Hematopoietic multipotent progenitor cell treated with erythropoietin and hydrocortisone succinate and interleukin-3 and kit ligand, for 17 days (in vitro differentiated cells): ENCODE measurements at places on chromosomes 3 and 15.

GRCh38 chr3:170458285-170458684, 39.6 kb downstream of the CLDN11 start:
- no peak for DNase-seq

- DNase-seq = no peak
These were observed 311.9 kb downstream of the EDEM1 start for GRCh38 chr3:5499404-5499803.

DNA sequence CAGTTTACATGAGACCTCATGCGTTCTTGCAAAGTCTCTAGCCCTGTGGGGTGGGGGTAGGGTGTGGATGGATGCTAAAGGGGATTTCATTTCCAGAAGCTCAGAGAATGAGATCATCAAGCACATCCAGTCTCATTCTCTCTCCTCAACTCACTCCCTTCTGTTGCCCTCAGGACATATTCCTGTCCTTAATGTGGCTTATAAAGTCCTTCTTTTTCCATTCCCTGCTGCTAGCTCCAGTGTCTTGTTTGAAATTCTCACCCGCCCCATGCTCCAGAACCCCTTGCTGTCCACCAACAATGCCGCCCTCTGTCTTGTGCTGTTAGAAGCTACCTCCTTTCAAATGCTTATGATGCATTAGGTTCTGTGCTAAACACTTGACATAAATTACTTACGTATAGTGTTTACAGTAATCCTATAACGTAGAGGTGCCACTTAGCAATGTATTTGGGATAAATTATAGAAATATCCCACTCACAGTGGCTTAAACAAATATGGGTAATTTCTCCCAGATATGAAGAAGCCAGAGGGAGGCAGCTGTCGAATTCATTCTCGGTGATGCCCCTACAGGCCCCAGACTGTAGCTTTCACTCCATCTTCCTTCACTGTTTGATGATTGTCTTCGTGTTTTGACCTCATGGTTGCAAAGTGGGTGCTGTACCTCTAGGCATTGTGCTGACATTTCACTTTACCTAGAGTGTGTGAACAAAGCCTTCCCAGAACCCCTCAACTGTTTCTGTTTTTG, 273.1 kb upstream of the TBL1XR1 start:
- DNase-seq = no peak

DNA sequence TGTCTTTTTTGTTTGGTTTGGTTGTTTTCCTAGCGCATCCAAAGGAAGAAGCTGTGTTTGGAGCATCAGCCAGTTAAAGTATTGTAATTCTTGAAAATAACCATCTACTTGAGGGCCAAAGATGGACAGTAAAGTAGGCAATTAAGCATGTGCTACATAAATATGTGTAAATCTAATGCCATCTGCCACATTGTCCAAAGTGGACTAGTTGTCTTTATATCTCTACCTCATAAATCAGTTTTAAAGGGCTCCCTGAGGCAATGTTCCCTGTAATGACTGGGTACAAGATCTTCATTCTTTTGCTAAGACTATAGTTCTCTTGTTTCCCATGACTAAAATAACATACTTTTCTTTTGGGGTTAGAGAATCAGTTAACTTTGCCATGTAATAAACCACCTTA, 460.0 kb upstream of the RARB start:
- no peak for DNase-seq

DNA sequence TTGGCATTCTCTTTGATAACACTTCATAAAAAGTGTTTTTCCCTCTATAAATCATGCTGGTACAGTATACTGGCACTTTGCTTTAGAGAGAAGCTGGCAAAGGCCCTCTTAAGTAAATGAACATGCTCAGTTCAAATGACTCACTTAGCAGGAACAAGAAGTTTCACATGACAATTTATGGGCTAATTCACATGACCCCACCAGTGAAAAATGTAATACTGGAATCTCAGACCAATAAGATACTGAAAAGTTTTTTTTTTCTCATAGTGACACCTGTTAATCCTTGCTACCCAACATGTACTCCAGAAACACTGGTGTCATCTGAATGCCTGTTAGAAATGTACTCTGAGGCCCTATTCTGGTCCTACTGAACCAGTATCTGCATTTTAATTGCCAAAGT, 13.9 kb downstream of the BTBD1 start:
- DNase-seq = no peak

DNA sequence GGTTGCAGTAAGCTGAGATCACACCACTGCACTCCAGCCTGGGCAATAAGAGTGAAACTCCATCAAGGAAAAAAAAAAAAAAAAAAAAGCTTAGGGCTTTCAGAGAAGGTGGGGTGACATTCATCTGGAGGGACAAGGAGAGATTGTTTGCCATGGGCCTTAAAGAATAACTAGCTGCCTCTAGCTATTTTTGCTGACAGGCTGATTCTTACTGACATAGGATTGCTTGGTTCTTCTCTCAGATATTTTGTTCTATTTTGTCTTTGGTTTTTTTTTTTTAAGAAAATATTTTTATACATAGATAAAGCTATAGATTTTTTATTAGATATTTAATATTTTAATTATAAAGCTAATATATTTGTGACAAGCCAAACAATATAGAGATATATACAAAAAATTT, 24.2 kb upstream of the PIAS1 start:
- no peak for DNase-seq

DNA sequence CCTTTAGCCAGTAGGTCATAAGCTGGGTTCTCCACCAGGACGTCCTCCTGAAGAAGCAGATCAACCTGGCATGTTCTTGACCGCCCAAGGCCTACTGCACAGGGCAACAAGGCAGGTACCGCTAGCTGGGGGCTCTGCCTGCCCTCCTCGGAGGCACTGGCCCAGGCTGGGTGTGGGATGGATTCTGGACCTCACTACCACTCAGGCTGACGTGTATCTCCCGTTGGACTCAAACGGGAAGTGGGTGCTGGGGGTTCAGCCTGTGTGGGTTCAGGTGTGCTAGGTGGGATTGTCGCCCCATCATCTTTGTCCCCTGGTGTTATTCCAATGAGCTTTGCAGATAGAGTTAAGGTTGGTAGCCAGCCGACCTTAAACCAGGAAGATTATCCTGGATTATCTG, 95.0 kb upstream of the SNRPA1 start:
- no peak for DNase-seq

- DNase-seq = no peak
These were observed 25.5 kb downstream of the ZNF148 start for GRCh38 chr3:125349556-125350165.

- DNase-seq = no peak
These were observed 29.5 kb downstream of the CD80 start for GRCh38 chr3:119529883-119530282.

DNA sequence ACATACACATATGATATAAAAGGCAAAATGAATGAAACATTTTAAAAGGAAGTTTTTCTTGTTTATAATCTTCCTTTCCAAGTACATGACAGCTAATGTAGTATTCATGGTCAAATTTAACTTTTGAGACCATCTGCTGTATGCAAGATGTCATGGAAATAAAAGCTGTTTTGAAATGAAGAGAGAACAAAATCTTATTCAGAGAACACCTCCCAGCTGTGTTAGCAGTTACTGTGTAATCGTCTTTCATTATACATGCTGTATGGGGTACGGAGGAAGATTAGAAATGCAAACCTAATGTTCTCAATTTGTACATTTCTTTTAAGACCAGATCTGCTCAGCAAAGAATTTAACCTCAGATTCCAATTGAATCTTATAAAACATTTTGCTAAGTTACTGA, 1182.3 kb downstream of the OTOL1 start:
- no peak for DNase-seq

- no peak for DNase-seq
These were observed 88.4 kb upstream of the RPL32 start for GRCh38 chr3:12929801-12930200.

- no peak for DNase-seq
These were observed 57.8 kb upstream of the NMD3 start for GRCh38 chr3:161163297-161163696.

DNA sequence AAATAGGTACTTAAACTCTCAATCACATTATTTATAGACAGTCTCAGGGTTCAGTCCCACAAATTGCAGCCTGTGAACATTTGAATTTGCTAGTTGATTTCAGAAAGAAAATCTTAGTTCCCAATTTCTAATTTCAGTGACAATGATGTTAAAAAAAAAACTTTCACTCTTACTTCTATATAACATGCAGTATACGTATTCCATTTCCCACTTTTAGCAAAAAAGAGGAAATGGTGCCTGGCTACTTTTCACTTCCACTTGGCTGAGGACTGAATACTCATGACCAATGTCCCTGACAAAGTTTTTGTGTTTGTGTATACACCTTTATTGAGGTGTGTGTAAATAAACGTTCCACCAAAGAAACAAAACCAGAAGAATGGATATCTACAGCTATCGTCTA, 32.1 kb upstream of the XCR1 start:
- DNase-seq = no peak

GRCh38 chr3:139611528-139611927, 66.2 kb downstream of the NMNAT3 start:
- DNase-seq = no peak

DNA sequence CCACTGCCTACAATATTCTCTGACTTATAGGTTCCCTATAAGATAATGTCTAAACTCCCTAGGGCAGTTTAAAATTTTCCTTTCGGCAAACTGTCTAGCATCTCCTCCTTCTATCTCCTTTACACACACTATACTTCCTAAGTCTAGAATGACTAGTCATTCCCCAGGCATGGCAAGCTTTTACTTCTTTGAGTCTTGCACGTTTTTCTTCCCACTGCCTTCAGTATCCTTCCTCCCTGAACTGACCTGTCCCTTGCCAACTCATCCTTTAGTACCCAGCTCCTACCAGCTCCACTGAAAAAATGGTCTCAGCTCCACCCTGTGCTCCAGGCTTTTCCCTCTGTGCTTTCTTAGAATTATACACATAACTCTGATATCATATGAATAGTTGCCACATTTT, 93.8 kb upstream of the KBTBD8 start:
- DNase-seq = no peak

GRCh38 chr15:52673734-52674133, 5.5 kb downstream of the ATOSA start:
- DNase-seq = no peak

DNA sequence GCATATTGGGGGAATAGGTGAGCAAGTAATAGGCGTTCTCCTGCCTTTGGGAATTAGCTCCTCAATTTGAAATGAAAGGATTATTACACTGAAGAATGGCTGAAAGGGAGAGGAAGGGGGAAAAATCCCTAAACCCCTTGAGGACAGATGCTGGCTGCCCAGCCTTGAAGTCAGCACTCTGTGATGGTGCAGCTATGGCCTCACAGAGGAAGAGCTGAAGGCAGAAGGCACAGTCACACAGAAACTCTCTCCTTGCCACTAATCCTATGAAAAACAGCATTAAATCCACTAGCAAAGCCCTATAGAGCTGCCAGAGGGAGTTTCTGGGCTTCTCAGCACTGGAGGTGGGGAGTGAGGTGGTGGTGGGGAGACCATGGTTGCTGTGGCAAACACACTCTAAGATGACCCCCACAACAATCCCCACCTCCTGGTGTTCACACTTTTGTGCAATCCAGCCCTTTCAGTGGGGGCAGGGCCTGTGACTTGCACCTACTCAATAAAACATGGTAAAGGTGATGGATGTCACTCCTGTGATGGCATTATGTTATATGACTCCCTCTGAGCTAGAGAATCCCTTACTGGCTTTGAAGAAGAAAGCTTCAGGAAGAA, 101.2 kb downstream of the RFTN1 start:
- DNase-seq = no peak

- no peak for DNase-seq
These were observed 159.8 kb upstream of the MITF start for GRCh38 chr3:69579306-69580041.

GRCh38 chr15:57481038-57481705, 104.9 kb downstream of the CGNL1 start:
- DNase-seq = no peak

DNA sequence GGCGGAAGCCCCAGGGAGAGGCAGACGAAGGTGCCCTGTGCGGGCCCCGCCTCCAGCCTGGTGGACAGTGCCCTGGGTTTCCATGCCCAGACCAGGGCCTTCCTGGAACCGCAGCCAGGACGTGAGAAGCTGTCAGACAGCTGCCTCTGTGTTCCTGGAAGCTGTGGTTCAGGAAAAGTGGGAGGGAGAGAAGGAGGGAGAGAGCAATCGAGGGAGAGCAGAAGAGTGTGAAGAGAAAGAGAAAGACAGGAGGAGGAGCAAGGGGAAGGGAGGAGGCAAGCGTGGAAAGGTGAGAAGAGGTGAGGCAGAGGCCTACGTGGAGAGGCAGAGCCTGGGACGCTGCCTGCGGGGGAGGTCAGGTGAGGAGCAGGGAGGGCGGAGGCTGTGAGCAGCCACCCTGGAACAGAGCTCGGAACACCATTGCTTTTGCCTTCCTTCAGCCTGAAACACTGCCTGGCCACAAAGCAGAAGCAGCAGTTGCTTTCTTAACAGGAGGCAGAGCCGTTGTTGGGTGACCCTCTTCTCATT, 18.6 kb downstream of the ZDHHC19 start:
- peak; percentile 66 for DNase-seq

GRCh38 chr3:182702216-182702615, 91.1 kb upstream of the ATP11B start:
- no peak for DNase-seq

DNA sequence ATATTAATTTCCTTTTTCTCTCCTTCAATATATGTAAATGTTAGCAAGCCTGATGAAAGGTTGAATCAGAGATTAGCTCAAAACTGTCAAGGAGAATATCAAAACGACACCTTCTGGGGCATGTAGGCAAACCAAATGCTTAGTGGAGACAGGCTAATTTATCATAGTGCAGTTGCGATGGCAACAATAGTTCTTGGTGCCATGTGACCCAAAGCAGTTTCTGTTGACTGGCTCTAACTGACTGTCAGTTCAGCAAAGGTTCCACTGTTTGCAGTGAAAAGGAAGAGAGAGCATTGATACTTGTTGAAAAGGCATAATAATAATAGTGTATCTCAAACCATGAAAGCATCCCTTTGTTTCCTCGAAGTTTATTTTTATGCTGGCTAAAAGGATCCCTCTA, 513.9 kb downstream of the NLGN1 start:
- no peak for DNase-seq

DNA sequence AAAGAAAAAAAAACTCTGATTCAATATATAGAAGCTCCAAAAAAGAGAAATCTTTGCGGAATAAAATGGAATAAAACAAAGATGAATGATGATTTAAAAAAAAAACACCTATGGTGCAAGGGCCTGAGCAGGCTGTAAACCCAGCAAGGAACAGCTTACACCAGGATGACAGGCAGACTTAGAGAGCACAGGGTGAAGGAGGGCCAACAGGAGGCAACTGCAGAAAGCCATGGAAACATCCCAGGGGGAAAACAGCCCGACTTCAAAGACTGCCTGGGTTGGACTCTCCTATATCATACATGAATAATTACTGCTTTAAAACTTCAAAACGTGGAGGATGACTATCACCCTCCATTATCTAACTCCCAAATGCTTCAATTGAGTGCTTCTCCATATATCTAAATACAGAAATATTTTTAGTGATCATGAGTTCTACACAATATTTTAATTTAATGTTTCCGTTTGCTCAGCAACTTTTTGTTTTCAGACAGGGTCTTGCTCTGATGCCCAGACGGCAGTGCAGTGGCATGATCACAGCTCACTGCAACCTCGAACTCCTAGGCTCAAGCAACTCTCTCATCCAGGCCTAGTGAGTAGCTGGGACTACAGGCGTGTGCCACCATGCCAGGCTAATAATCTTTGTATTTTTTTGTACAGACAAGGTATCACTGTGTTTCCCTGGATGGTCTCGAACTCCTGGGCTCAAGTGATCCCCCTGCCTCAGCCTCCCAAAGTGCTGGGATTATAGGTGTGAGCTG, 456.2 kb downstream of the TBL1XR1 start:
- no peak for DNase-seq
